Left ventricle myocardium superior (tissue), 1 donor: ENCODE measurements at places on chromosomes 16 and 17. TPM values are rescaled to one million over a fixed set of nuclear protein-coding genes. Genes with fewer than 3 reads are reported as not detected.

The HID1 gene
- total RNA-seq, result 11.2 TPM

The UBN1 gene
- 50.9 TPM for total RNA-seq

The MT1E gene
- 123 TPM for total RNA-seq

The P4HB gene
- 362 TPM for total RNA-seq

The EIF5A gene
- 311 TPM for total RNA-seq

The SCRN2 gene
- total RNA-seq, result 33.8 TPM

GRCh38 chr17:18187821-18188761 lies 4.5 kb downstream of the ALKBH5 start:
- DNase-seq, result peak; percentile 67

DNA sequence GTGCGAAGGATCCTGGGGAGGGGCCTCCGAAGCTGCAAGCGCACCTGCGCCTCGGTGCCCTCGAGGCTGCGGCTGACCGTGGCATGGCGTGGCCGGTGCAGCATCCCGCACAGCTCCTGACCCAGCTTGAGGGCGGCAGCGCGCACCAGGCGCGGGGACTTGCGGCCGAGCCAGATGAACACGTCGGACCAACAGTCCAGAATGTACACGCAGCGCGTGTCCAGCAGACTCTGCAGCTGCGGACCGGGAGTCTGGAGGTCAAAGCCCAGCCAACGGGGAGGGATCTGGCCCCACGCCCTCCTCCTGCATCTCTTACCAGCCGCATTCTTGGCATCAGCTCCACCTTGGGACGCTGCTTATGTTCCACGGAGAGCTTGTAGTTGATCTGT lies 10.9 kb downstream of the FLII start:
- DNase-seq, result peak; percentile 75

DNA sequence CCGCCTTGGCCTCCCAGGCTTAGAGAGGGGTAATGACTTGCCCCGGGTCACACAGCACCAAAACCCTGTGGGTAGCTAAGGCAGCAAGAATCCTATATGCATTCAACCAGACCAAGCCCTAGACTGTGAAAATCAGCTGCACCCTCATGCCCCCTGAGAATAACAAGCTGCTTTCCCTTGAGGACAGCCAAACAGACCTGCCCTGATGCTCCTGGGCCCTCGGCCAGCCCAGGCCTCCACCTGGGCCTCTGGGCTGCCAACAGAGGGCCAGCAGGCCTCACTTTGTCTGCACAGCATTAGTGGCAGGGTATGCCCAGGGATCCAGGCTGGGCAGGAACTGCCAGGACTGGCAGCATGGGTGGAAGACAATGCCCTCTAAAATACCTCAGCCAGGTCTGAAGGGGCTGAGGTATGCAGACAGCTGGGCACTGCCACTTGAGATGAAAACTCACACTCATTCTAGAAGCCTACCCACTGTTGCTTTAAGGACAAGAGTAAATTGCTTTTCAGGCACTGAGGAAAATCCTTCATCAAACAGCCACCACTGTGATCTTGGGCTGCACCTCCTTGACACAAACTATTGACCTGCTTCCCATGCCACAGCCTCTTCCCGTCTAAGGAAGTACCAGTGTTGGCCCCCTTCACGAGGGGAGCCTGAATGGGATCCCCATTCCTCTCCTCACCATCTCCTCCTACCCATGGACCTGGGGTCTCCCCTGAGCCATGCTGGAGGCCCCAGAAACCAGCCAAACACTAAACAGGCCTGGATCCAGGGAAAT lies 8.8 kb downstream of the ST3GAL2 start:
- no peak for DNase-seq

DNA sequence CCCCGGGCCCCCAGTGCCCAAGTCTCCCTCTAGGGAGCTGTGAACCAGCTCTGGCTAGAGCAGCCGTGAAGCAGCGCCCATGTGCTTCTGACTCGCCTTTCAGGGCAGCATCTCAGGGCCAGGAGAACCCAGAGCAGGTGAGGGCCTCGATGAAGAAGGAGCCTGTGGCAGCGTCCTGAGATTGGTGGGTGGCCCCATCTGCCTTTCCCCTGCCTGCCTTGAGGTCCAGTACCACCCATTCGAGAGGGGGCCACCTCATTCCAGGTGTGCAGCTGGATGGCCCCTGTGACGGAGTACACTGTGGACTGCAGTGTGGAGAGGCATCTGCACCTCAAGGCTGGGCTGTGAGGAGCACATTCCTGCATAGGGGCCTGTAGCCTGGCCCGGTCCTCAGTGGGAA lies 167.3 kb upstream of the ZNF267 start:
- DNase-seq, result no peak

DNA sequence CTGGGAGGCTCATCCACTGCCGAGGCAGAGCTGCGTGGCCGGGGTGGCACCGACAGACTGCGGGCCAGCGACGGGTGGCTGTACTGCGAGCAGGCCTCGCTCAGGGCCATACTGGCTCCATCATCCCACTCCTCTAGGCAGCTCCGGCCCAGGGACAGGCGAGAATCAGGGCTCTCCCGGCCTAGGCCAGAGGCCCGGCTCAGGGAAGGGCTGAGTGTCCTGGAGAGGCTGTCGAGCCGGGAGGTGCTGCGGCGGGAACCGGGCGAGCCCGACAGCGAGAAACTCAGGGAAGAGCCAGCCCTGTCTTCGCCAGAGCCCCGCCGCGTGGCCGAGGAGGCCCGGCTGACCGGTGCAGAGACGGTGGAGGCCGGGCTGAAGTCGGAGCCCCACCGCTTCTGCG lies 37.4 kb downstream of the PIPOX start:
- no peak for DNase-seq

DNA sequence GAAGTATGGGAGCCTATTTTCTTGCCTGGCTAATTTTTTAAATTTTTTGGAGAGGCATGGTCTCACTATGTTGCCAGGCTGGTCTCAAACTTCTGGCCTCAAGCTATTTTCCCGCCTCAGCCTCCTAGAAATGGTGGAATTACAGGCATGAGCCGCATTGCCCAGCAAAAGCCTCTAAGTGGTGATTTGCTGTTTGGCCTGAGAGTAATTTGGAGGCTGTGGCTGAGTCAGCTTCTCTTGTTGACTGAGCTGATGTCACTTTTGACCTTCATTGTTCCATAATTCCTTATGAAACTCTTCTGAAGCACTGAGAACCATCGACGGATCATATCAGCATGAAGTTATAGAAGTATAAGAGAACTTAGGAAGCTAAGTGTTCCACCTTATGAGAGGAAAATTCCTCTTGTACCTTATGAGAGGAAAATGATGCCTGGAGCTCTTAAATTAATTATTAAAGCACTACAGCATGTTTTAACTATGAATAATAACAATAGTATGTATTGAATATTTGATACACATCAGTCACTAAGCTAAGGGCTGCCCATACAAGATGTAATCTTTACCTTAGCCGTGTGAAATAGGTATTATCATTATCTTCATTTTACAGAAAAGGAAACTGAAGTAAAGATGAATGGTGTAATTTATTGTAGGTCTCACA lies 220.8 kb upstream of the MON1B start:
- no peak for DNase-seq

DNA sequence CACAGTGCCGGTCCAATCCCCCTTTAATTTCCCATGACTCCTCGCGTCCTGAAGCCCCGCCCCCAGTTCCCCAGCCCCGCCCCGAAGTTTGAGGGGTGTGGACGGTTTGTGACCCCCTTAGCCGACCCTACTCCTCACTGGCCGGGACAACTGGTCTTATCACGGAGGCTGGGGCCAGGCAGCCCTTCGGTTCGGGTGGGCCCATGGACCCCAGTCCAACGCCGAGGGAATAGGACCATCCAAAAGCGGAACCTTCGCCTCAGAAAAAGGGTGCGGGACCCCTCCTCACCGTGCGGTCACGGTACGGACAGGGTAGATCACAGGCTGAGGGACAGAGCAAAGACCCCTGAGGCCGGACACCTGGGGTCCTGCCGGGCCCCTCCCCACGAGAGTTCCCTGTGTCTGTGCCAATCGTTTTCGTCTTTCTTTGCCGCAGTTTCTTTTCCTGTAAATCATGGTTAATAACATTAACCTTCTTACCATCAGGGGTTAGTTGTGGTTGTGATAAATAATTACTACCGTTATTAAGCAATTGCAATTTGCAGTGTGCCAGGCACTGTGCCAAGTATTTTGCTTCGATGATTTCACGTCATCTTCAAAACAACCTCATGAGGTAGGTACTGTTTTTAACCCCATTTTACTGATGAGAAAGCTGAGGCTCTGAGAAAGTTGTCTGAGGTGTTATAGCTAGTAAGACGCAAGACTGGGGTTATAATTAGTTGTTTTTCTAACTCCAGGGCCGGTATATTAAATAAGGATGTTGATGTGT lies 543 bp downstream of the TMUB2 start:
- DNase-seq, result no peak

DNA sequence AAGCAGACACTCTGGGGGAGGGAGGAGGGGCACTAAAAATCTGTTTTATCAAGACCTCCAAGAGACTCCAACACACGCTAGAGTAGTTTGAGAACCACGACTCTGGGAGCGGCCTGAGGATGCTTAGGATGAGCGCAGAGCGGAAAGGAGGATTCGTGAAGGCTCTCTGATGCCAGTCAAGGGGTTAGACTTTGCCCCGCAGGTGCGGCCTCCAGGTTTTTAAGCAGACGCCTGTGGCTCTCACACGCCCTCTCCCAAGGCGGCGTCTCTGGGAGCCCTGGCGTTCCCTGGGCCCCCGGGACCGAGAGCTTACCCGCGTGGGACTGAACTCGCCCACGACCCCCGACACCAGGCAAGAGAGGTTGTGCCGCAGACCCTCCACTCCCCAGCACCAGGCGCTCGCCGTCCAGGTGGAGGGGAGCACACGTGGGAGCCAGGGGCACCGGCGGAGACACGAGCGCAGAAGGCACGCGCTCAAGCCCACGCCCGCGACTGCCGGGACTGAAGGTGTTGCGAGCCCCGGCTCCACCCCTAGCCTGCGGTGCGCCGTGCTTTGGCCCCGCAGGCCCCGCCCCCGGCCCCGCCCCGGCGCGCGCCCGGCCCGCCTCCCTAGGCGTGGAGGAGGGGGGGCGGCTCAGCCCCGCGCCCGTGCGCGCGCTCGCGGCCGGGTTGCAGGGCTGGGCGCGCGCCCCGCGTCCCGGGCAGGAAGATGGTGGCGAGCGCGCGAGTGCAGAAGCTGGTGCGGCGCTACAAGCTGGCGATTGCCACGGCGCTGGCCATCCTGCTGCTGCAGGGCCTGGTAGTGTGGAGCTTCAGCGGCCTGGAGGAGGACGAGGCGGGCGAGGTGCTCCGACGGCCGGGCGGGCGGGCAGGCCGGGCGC lies at the start of gene XYLT2:
Gene XYLT2 (plus strand): TSS at position 695 of the 881 bp plus-strand sequence. CDS start 15 bp downstream, at position 710.
- DNase-seq, result peak; percentile 96

DNA sequence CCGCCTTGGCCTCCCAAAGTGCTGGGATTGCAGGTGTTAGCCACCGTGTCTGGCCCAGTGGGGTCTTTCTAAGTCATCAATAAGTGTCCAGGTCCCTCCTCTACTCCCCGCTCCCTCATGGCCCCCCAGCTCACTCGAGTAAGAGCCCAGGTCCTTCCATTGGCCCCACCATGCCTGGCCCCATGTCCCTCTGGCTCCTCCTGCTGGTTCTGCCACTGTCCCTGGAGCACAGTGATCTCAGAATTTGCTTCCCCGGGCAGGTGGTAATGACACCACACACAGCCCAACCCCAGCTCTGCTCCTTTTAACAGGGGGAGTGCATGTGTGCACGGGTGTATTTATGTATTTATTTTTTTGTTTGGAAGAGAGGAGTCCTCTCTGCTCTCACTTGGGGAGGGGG lies 19.6 kb downstream of the MGAT5B start:
- DNase-seq, result no peak

- DNase-seq, result no peak
These were observed 188.4 kb downstream of the AATF start for GRCh38 chr17:37137070-37137610.
